ENCODE measurements at places on chromosomes 2 and 18.

DNA sequence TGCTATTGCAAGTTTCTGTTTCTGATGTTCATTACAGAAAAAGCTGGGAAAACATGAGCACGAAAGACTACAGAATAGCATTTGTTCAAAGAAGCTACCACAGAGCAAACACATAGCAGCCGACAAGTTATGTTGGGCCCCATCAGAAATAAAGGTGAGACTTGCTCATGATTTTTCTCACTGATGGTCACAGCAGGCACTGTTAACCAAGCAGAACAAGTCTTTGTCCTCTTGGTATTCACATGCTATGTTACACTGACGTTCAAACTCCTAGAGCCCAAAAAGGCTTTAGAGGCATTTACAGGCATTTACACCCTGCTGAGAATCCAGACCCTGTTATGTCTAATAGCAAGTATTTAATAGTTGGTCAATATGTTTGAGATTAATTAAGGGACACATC, 235.0 kb upstream of the HNMT start:
- no peak for DNase-seq

DNA sequence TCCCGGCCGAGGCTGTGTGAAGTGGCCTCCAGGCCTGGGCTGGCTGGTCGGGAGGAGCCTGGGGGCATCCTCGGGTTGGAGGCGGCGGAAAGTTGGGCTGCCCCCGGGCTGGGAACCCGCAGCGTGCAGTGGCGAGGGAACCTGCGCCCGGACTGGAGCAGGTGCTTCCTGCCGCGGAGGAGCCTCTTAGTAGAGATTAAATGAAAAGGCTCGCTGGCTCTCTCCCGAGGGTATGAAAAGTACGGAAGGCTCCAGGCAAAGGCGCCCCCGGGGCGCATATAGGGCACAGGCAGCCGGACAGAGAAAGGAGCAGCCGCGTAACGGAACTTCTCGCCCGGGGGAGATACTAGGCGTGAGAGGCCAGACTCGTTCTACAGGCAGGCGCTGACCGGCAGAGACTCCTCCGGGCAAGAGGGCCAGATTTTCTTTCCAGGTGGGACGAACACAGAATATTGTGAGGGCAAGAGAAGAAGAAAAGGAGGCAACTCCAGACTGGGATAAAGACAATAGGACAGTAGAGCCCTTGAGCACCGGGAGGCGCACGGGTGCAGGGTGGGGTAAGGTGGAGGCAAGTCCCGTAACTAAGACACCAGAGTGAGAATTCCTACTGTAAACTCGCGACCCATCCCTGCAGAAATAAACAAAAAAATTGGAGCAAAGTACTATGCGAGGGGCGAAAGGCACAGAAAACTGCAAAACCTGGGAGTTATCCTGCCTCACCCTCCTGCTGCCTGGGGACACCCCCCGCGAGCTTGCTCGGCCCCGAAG, 816 bp downstream of the CDH2 start:
- DNase-seq, result no peak

- no peak for DNase-seq
Measured at GRCh38 chr2:71667256-71668182, 214.2 kb downstream of the DYSF start.

- DNase-seq, result no peak
Measured at GRCh38 chr2:157324331-157324843, 1.2 kb downstream of the ERMN start.

DNA sequence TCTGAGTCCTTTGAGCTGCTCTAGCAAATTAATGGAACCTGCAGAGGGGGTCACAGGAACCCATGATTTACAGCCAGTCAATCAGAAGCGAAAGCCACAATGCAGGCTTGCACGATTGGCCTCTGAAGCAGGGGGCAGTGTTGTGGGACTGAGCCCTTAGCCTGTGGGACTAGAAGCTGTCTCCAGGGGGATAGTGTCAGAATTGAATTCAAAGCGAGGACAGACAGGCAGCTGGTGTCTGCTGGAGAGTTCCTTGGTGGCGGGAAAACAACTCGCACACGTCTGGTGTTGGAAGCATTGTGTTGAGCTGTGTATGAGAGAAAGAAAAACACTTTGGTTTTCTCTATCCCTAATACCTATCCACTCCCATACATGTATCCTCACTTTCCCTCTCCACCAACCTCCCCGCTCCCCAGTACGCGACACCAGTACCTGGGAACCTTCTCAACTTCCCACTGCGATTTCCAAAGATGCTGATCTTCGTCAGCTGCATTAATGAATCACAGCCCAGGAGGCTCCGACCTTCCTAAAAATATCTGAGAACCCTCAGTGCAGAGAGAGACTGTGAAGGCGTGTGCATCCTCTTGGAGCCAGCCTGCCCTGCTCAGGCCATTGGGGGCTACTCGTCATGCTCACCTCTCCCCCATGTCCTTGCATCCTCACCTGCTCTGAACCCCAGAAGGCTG, 88.2 kb downstream of the HS1BP3 start:
- no peak for DNase-seq

- peak; percentile 30 for DNase-seq
Measured at GRCh38 chr2:113324684-113325160, 46.0 kb upstream of the PAX8 start.

DNA sequence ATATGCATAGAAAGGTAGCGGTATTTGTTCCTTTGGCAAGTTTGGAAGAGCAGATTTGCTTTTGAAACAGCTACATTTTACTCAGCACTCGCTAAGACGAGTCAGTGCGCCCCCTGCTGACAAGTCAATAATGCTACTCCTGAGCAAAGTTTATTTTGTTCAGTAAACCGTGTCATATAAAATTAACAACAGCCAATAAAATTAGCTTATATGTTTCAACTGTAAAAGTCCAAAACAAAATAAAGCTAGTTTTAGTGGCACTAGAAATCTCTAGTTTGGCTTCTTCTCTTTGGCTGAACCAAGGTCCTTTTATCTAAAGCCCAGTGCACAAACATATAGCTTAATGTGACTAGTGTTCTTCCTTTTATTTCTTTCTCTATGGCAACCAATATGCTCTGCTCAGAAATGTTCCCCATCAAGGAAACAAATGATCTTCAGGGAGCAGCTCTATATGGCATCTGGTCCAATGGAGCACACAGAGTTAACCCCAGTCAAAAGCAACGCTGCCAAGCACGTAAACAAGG, 4.2 kb upstream of the POU3F3 start:
- peak; percentile 68 for DNase-seq

- DNase-seq, result no peak
Measured at GRCh38 chr2:66252109-66252508, 182.8 kb upstream of the MEIS1 start.

DNA sequence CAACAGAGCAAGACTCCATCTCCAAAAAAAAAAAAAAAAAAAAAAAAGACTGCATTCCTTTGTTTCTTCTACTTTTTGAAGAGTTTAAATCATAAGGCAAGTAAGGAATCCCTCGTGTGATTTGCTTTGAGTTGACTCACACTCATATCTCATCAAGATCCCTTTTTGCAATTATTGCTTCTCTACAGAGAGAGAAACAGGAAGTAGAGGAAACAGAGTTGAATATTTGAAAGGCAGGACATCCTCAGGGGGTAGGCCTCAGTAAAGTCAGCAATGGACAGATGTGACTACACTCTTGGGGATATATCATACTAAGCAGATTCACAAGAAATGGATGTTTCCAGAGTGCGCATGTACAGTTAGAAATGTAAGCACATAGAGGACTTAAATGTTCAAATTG, 11.2 kb upstream of the EFR3B start:
- no peak for DNase-seq

DNA sequence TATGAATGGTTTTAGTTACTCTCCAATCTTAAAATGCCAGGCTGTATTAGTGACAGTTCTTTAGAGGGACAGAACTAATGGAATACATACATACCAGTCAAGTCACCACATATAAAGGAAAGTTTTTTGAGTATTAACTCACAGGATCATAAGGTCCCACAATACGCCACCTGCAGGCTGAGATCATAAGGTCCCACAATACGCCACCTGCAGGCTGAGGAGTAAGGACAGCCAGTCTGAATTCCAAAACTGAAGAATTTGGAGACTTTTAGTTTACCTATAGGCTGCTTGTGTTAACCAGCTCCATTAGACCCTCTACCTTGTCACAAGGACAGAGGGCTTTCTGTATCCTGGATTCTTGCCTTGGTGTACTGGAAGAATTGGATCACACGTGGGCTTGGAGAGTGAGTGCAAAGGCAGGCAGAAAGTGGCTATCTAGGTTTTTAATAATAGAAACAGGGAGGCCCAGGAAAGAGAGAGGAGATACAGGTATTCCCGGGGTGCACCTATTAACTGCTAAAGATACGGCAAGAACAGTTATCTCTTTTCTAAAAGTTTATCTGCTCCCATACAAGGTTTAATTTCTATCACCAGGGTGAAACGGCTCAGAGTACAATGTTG, 234.9 kb upstream of the CYRIA start:
- DNase-seq, result no peak

GRCh38 chr18:13836559-13836958, 12.6 kb downstream of the MC5R start:
- no peak for DNase-seq
